NCI-H2227 treated with DMSO at 0.1 percent for 48 hours (cell line): ENCODE measurements at places on chromosomes 4 and X.

GRCh38 chrX:1894026-1894294 lies 279.1 kb downstream of the ASMT start:
- no peak for DNase-seq

DNA sequence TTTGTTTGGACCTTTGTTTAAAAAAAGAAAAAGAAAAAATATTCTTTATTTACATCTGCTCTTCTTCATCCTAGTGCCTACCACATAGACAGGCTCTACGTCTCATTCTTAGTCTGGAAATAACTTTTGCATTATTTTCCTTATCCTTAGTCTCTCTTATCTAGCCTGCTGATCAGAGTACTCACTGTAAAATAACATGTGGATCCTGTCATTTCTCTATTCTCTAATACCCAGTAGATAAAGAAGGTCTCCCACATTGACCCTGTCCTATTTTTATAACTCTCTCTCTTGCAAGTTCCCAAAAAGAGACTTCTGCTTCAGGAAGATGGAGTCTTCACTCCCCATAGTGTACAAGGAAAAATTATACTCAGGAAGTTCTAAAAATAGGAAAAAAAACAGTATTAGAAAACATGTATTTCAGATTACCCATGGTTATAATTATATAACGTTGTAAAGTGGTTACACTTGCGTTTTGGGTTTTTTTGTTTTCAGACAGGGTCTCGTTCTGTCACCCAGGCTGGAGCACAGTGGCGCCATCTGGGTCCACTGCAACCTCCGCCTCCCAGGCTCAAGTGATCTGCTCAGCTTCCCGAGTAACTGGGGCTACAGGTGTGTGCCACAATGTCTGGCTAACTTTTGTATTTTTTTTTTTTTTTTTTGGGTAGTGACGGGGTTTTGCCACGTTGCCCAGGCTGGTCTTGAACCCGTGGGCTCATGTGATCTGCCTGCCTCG lies 23.8 kb downstream of the ZFX start:
- DNase-seq: no peak

DNA sequence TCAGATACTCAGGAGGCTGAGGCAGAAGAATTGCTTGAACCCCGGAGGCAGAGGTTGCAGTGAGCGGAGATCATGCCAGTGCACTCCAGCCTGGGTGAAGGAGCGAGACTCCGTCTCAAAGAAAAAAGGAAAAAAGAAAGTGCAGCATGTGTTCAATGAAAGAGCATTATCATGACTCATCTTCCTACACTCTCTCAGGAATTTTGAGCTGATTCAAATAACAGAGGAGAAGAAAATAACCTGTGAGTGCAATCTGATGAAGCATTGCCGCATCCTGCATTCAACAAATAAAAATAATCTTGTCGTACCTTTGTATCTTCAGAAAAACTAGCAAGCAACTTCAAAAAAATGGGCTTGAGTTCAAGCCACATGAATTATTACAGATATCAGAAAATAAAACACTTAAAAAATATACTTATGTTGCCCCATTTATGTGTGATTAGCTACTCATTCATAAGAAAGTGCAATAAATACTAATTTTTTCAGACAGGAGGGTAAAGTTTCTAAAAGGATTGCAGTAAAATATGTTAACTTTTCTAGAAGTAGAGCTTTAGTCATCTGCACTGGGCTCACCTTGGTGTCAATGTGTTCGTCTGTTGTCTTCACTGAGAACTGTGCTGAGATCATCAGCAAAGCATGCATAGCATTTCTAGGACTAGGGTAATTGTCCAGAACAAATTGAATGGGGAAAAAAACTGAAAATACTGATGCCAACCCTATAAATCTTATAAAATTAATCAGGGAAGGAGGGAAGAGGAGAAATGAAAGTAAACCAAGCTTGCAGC lies 90.4 kb upstream of the VCX3B start:
- DNase-seq: no peak

- peak; percentile 20 for DNase-seq
Measured at GRCh38 chr4:159248384-159249178, 145.7 kb downstream of the RAPGEF2 start.

- no peak for DNase-seq
Measured at GRCh38 chr4:25792876-25793275, 69.9 kb downstream of the SEL1L3 start.

- DNase-seq: no peak
Measured at GRCh38 chr4:8156617-8157016, 2.0 kb downstream of the ABLIM2 start.
